Activated CD4-positive, alpha-beta memory T cell treated with anti-CD3 and anti-CD28 coated beads, Interleukin-2, amount 10 ng/mL, durations not matched to agents 7 days and 5 days (primary cell): ENCODE measurements at places on chromosomes 12 and 14.

- no peak for DNase-seq
Measured at GRCh38 chr12:99439399-99439798, 208.2 kb upstream of the GARIN6 start.

GRCh38 chr12:50246197-50246865, 37.0 kb downstream of the LIMA1 start:
- DNase-seq: no peak

DNA sequence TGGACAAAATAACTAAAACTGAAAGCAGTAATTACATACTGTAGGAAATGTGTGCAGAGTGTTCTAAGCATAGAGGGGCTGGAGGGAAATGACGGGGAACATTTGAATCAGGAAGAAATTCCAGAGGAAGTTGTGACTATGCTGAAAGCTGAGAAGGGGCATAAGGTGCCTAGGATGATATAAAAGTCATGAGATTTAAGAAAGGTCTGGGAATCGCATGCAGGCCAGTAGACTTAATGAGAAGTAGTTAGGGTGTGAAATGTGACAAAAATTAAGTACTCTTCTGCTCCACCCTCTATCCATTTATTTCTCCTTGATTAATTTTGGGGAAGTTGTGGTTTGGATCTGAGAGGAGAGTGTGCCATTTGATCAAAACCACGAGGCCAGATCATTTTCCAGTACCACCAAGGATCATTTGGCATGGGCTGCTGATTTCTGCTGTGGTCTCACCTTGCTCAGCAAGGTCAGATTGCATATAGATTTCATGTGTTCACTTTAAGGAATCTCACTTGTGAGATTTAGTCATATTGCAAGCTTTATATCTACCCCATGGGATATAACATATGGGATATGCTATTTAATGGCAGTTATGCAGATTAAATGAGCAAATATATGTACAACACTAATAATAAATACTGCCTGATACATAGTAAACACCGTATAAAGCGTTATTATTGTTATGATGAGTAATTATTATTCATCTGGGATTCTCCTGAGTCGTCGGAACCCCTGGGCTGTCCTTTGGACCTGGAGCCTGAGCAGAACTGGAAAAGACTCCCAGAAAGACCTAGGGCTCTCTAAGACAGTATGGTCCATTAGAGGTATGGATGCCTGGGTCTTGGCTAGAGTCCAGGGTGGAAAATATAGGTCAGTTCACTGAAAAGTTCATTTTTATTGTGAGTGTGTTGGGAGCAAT, 72.3 kb downstream of the SRGAP1 start:
- no peak for DNase-seq

- DNase-seq: peak; percentile 54
Measured at GRCh38 chr12:113232840-113233585, 11.7 kb downstream of the TPCN1 start.

DNA sequence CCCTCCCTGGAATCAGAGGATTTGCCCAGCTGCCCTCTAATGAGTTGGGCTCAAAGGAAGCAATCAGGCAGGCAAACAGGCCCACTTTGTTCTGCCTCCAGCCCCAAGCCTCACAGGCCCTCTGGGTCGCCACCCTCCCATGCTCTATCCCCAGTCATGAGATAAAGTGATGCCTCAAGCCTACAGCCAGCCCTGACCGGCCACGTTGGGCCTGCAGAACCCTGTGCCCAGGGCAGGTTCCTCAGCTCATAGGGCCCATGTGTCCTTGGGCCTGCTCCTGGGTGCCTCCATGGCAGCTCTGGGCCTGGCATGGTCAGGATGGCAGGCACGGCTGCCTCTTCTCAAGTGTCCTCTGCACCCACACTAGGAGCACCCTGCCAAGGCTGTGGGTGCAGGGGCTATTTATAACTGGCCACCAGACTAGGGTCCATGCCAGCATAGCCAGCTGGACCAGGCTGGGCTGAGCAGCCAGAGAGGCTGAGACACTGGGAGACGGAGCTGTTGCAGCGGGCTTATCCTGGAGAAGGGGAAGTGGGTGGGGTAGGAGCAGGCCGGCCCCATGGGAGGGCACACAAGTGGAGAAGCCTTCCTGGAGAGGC, 20.2 kb downstream of the HDAC7 start:
- no peak for DNase-seq

DNA sequence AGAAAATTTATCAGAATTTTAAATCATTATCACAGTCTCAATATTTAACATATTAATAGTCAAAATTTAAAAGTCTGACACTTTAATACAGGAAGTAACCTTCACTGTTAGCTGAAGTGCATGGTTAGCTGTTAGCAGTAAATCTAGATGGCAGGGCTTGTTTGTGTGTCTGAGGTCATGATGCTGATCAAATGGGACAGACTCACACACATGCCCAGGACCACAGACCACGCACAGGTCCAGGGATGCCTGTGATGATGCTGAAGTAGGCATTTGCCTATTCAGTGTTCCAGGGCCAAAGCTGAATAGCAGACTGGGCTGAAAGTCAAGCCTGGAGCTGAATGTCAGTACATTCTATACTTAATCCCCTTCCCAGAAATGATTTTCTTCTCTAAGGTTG, 20.5 kb downstream of the FNTB start:
- no peak for DNase-seq

DNA sequence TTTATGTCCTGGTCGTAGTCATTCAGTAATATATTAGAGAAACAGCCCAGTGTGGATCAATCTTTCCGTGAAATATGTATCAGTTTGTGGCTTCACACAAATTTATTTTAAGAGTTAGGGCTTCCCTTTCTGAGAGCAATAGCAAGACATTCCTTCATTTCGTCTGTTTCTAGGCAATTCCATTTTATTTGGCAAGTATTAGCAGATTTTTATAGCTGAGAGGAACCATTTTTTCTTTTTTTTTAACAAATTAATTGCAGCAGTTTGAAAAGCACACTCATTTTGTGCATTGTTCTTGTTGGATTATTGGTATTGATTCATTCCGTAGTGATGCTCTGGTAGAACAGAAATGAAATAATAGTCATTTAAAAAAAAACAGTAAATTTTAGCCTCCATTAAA, 132.9 kb downstream of the SRGAP1 start:
- DNase-seq: no peak

DNA sequence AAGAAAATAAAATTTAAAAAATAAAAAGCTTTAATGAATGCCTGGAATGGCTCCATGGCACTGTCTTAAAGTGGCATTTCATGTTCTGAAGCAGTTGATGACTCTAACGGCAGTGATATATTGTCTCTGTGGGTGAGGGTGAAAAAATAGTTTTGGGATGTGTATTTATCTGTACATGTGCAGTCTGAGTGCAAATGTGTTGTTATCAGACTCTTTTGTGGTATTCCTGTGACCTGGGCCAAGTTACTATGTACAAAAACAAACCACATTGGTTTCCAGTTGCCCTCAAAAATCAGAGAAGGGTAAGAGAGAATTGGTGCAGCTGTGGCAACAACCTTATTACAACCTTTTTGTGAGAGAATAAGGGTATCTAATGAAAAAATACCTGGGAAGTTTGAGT, 81.7 kb upstream of the CCDC91 start:
- no peak for DNase-seq

GRCh38 chr14:64388533-64389285, 556 bp downstream of the MTHFD1 start:
- DNase-seq: no peak

- DNase-seq: no peak
Measured at GRCh38 chr12:8465301-8465996, 9.7 kb downstream of the CLEC6A start.
